MG63 (cell line): ENCODE measurements at places on chromosomes 12 and 14. TPM values are rescaled to one million over a fixed set of nuclear protein-coding genes. Genes with fewer than 3 reads are reported as not detected.

Gene CLEC4D
- total RNA-seq, result not detected in 2 replicates

Gene KRT80
- total RNA-seq, result 12.0 and 18.2 TPM in 2 replicates

Gene RAD51AP1
- 33.4 and 44.3 TPM in 2 replicates for total RNA-seq

DNA sequence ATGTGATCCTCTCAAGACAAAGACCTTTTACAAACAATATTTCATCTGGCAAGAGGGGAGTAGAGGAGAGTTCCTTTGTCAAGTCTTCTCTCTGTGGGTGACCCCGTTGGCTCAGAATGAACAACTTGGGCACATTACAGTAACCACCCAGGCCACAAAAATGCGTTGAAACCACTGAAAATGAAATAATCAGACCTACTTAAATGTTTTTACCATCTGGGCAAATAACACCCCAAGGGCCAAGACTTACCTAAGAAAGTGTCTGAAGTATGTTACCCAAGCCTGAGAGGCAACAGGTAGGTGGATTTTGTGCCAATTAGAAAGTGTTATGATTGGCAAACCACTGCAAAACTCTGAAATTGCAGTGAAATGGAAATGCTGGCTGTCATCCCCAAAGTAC is 1.3 kb downstream of the TC2N start:
- DNase-seq, result no peak

DNA sequence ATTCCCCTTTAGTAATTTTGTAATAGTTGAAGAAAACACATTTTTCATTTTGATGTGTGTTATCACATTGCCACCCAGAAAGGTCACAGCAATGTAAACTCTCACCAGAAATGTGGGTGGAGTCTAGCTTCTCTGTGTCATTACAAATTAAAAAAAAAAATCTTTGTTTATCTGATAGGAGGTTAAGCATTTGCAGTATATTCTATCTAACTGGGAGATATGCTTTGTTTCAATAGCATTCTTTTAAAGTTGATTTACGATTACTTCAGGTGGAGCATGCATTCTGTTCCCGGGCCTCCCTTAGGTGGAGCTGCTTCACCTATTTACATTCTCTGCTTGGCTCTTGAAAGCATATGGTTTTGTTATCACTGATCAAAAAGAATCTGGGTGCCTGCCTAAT is 7.8 kb downstream of the ADIPOR2 start:
- no peak for DNase-seq

Gene KRT73
- total RNA-seq, result not detected in 2 replicates

GRCh38 chr12:6226679-6227051 is 26.5 kb downstream of the CD9 start:
- no peak for DNase-seq

Gene NGB
- not detected in 2 replicates for total RNA-seq

- no peak for DNase-seq
These were observed 3.2 kb upstream of the SYNDIG1L start for GRCh38 chr14:74429221-74429691.

- DNase-seq, result peak; percentile 58
These were observed 460.1 kb downstream of the NAV3 start for GRCh38 chr12:78290606-78291345.

GRCh38 chr12:128178966-128179365 is 88.0 kb upstream of the TMEM132C start:
- peak; percentile 73 for DNase-seq

GRCh38 chr12:41992022-41992421 is 152.7 kb downstream of the GXYLT1 start:
- no peak for DNase-seq

GRCh38 chr12:102652645-102653313 is 172.4 kb upstream of the IGF1 start:
- DNase-seq, result no peak

DNA sequence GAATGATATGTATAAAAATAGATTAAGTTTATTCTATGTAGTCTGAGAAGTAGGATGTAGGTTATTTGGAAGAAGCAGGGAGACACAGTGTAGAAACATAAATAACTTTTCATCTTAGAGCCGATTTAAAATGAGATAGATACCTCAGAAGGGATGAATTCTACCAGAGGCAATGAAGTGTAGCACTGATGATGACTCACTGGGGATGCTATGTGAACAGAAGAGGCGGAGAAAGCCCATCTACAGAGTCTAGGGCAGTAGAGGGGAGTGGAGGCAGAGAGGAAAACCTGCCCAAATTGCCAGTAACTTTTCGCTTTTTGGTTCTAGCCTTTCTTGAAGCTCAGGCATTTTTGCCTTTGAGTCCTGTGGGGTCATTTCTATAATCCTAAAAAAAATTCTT is 451.8 kb downstream of the ATP23 start:
- no peak for DNase-seq

GRCh38 chr14:100135073-100135472 is 24.4 kb downstream of the DEGS2 start:
- DNase-seq, result no peak

- no peak for DNase-seq
These were observed 114.3 kb downstream of the SNAPC1 start for GRCh38 chr14:61876362-61877034.

Gene KLRD1
- total RNA-seq, result not detected in 2 replicates

DNA sequence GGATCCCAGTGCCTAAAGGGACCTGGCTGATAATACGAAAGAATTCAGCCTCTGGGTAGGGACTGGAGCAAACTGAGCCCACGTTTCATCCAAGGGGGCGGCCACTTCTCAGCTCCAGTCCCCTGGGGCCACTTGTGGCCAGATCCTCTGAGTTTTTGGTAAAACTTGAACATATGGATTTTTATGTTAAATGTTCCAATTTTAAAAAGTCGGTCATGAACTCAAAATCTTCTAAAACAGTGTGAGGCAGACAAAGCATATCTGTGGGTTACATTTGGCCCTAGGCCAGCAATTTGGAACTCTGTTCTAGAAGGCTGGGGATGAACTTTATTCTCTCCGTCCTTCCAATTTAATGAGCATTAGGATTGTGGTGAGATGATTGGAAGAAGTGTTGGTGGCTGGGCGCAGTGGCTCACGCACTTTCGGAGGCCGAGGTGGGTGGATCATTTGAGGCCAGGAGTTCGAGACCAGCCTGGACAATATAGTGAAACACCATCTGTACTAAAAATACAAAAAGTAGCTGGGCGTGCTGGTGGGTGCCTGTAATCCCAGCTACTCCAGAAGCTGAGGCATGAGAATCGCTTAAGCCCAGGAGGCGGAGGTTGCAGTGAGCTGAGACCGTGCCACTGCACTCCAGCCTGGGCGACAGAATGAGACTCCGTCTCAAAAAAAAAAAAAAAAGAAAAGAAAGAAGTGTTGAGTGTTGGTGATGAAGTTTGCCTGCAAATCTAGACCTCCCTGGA is 3.0 kb upstream of the PPP1CC start:
- DNase-seq, result no peak

Gene RDH5
- total RNA-seq, result 3.1 and 5.0 TPM in 2 replicates

DNA sequence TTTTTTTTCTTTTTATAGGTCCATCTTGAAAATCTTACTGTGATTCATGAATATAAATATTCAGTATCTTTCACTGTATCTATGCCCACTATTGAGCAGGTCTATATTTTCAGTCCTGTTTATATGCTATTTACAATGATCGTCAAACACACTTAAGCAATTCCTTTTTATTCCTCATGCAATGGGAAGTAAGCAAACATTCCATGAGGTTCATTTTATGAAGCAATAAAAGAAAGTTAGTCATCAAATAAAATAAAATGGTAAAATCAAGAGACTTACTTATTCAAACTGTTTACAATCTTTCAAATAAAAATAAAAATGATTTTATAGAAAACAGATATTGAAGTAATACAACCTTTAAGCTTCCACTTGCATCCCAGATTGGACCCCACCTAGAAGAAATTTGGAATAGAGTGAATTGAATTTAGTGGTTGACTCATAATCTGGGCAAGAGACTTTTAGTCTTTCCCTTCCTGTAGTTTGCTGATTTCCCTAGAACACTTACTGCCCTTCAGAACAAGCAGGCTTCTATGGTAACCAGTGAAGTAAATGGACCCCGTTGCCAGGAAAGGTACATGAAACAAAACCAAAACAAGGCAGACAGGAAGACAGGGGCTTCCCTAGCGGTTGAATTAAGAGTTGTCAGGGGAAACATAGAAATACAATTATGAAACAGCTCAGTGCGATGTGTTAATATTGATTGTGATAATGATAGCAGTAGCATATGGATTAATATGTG is 241.0 kb upstream of the ATP2B1 start:
- peak; percentile 32 for DNase-seq

Gene HVCN1
- total RNA-seq, result not detected in 2 replicates

Gene SLC5A8
- total RNA-seq, result not detected in 2 replicates

DNA sequence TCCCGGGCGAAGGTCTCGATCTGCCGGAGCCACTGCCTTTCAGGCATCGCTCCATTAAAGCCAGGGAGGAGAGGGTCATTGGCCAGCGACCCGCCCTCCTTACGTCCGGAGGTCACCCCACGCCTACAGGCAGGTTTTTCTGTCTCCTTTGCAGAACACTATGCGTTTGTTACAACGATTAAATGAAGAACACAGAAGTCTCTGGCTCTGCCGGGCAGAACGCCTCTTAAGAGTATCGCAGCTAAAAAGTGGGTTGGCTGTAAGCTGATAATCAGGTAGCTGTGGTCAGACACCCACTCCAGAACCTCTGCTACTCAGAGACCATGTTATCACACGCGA is 15.0 kb downstream of the OTX2 start:
- DNase-seq, result no peak

DNA sequence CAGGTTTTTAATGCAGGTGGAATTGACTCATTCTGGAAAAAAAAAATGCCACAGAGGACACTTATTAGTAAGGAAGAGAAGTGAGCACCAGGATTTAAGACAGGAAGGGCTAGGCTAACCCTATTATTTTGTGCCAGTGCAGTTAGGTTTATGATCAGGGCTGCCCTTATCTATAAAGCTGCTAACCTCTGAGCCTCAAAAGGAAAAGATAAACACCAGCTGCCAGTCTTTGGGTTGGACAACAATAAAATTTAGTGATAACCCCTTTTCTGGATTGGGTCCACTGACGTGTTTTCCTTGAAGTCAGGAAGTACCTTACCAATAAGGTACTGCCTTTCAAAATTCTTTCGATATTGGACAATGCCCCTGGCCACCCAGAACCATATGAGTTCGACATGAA is 128.9 kb downstream of the NUBPL start:
- DNase-seq, result no peak

Gene CCDC38
- total RNA-seq, result 0.12 and 0.16 TPM in 2 replicates

DNA sequence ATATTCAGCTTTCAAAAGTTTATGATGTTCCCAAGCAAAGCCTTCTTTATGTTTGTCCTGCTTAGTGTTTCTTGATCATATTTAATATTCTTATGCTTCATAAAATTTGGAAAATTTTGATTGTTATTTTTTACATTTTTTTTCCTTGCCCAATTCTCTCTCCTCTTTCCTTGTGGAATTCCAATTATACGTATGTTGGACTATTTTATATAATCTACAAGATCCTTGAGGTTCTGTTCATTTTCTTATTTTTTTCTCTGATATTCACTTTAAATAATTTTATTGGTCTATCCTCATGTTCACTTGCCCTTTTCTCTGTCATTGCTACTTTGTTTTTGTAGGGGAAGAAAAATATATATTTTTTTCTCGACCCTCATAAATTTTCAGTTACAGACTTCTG is 167.7 kb downstream of the DYRK2 start:
- DNase-seq, result no peak

Gene WNT1
- not detected in 2 replicates for total RNA-seq

Gene CPM
- total RNA-seq, result 1.7 and 4.6 TPM in 2 replicates

Gene RPGRIP1
- not detected in 2 replicates for total RNA-seq

GRCh38 chr14:55610713-55611370 is 30.8 kb downstream of the KTN1 start:
- DNase-seq, result no peak

GRCh38 chr14:88196925-88197324 is 126.1 kb downstream of the KCNK10 start:
- no peak for DNase-seq

GRCh38 chr14:98692832-98693231 is 579.2 kb downstream of the BCL11B start:
- no peak for DNase-seq

- peak; percentile 82 for DNase-seq
These were observed 7.7 kb upstream of the LRRC23 start for GRCh38 chr12:6896846-6897435.

DNA sequence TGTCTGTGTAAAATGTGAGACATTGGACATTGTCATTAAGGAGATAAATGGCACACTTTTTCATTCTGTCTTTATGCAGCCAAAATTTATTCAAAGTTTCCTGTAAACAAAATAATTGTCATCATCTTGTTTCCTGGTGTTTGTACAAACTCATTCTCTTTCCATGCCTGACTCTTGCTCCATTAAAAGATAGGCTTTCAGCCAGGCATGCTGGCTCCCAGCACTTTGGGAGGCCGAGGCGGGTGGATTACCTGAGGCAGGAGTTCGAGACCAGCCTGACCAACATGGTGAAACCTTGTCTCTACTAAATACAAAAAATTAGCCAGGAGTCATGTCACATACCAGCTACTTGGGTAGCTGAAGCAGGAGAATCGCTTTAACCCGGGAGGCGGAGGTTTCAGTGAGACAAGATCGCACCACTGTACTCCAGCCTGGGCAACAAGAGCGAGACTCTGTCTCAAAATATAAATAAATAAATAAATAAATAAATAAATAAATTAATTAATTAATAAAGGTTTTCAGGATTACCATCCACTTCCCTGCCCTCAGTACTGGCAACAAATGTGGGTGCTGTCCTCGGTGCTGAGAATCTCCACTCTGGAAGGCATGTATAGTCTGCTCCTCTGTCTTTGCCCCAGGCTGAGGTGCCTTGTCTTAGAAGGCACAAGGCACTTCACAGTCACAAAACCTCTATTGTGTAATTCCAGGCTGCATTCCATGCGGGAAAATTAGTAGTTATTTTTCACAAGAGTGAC is 83.2 kb downstream of the PAH start:
- DNase-seq, result peak; percentile 14

DNA sequence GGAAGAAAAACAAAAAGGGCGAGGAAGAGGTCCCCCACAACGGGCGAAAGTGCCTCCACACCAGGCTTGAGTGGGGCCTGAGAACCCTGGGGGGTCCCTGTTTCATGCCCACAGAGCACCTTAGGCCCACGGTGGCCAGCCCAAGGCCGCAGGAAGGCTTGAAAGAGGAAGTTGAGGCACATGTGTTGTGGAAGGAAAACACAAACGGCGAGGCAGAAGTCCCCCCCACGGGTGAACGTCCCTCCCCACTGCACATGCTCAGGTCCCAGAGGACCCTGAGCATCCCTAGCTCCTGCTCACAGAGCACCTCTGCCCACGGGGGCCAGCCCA is 371.5 kb downstream of the ALG10 start:
- DNase-seq, result no peak
